ENCODE measurements at places on chromosomes 13 and 19.

DNA sequence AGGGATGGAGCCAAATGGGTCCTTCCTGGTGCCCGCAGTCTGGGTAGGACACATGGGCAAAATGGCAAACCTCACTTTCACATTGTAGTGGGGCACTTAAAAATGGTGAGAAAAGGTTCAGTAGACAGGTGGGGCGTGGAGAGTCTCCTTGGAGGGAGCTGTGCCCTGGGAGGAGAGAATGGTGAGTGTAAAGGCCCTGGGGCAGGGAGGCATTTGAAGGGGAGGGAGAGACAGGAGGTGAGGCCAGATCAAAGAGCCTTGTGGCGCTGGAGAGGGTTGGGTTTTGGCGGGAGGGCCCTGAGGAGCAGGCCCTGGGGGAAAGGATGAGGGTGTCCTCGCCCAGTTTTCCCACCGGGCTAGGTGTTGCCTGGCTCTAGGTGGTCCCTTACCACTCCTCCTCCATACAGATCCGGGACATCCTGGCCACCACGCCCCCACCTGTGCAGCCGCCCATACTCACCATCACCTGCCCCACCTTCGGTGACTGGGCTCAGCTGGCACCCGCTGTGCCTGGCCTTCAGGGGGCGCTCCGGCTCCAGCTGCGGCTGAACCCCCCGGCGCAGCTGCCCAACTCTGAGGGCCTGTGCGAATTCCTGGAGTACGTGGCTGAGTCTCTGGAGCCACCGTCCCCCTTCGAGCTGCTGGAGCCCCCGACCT, 6.3 kb downstream of the MAP1S start:
- DNase-seq, result no peak

DNA sequence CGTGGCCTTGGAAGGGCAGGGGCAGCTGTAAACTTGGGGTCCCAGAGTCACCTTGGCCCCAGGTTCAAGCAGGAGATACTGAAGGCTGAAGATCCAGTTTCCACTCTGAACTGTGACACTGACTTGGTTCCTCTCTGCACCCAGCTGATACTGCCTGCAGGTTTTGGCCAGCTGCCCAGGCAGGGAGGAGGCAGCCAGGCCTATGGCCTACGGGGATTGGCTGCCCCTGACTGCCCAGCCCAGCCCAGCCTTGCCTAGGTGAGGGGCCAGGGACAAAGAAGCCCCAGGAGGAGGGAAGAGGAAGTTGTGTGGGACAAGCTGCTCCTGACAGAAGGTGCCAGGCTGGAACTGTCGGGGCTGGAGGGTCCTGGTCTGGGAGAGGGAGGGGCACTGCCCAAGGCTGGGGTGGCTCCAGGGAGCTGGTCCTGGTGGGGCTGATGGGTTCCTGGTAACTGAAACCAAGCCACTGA, 51.7 kb upstream of the CYP4F8 start:
- no peak for DNase-seq

DNA sequence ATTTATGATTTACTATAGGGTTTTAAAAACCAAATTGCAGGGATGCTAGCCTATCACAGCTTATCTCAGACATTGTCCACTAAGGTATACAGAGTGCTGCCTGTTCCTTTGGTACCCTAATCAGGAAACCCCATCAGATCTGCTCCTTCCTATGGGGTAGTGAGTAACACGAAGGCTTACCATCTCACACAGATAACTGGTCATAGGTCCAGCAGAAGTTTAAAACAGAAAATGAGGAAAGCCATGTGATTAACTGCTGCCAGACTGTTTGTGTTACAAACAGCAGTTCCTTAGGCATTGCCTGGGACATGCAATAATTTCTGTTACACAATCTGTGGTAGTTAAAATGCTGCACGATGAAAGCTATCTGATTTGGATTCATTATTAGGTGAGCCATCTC, 53.5 kb upstream of the ALOX5AP start:
- DNase-seq, result no peak

GRCh38 chr13:36858290-36858689, 39.3 kb downstream of the RFXAP start:
- peak; percentile 45 for DNase-seq

DNA sequence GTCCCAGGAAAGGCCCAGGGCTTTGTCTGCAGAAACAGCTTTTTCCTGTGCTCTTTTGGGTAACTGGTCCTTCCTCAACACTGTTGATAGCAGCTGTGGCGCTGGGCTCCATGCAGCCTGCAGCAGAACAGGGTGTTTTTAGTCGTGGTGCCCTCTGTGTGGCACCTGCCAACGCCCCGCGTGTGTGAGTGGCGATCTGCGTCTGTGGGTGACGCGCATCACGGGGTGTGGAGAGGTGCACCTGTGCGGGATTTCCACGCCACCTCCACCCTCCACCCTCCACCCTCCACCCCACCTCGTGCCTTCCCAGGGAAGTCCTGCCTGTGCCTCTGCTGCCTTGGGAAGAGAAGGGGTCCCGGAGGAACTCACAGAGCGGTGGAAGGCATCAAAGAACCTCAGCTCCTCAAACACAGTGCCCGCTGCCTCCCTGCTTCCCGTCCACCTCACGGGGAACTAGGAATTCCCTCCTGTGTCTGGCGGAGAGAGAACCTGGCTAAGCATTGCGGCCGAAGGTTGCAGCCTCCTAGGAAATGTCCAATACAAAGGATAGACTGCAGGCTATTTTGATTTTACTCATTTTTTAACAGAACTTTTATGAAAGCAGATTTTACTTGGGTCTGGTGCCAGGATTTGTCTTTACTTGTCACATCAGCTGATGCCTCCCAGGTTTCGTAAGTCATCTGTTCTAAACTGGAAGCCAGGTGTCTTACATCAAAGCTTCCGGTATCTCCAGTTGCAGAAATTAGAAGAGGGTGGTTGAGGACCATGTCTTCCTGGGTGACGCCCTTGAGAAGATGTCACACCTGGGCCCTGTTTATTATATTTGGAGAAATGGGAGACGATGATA, 84.0 kb downstream of the ATP11A start:
- no peak for DNase-seq

DNA sequence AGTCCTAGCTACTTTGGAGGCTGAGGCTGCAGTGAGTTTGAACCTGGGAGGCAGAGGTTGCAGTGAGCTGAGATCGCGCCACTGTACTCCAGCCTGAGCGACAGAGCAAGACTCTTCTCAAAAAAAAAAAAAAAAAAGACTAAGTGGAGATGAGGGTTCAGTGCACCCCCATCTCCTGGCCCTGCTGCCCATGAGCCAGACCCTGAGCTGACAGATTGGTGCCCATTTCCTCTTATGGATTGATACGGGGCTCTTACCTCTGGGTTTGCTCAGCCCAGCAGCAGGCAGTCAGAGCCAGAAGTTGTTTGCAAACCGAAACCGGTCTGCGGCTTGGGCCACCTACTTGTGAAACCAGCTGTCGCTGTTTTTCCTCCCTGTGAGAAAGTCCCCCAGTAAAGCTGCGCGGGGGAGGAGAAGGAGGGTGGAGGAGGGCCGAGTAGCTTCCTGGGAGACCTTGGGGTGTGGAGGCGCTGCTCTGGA, 36.9 kb downstream of the ARRDC2 start:
- peak; percentile 96 for DNase-seq

GRCh38 chr13:36520111-36520510, 87.8 kb downstream of the CCNA1 start:
- DNase-seq, result no peak

Measured in activated CD4-positive, alpha-beta T cell treated with anti-CD3 and anti-CD28 coated beads, Interleukin-10, Interleukin-2, amounts not matched to agents 100 ng/mL and 50 ng/mL, durations not matched to agents 16 hours and 8 hours (primary cell).